ENCODE measurements at places on chromosomes 1 and 21.

DNA sequence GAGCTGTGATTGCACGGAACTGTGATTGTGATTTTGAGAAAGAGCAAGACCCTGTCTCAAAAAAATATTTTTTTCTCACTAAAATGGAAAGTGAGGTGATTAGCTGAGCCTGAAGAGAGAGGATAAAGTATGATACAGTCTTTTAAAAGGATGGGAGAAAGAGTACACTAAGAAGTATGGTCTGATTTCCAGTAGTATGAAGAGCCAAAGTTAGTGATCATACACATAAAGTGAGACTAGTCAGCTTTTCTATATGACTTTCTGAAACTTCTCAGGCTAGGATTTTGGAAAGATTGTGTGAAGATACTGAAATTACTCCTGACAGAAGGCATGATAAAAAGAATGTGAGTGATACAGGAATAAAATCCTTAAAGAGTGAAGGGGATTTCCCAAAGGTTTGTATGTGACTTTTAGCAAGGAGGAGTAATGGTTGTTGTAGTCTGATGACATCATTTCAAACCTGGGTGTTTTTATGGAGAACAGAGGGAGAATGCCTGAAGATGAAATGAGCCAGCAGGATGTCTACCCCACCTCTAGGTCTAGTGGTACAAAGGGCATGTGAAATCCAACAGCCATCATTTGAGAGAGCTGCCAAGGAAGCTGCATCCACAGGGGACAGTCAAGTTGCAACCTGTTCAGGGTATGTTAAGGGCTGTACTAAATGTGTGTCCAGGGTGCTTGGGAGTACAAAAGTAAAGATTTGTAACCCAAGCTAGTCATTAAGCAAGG is 157.7 kb downstream of the PIK3R3 start:
- DNase-seq = peak; percentile 2

DNA sequence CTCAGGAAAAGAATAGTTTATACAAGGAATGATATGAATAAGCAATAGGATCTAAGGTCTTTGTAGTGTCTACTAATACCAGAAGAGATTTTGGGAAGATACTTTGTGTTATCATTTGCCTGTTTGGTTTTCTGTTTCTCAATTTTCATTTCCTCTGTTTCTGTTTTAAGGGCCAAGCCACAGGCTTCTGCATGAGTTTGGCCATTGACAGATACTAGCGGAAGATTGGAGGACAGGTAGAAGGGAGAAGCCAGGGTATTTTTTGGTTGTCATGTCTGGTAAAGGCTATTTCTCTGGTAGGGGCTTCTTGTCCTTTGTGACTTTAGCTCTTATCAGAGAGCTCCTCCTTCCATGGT is 51.4 kb downstream of the HS2ST1 start:
- no peak for DNase-seq

GRCh38 chr1:55827350-55827749 is 612.2 kb upstream of the USP24 start:
- peak; percentile 98 for DNase-seq

DNA sequence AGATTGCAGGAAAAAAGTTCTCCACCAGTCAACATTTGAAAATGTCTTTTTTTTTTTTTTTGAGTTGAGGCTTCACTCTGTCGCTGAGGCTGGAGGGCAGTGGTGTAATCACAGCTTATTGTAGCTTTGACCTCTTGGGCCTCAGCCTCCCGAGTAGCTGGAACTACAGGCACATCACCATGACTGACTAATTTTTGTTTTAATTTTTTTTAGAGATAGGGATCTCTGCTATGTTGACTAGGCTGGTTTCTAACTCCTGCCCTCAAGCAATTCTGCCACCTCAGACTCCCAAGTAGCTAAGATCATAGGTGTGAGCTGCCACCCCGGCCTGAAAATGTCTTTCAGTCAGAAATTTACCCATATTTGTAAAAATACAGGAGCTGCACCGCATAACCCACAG is 30.6 kb upstream of the USP24 start:
- no peak for DNase-seq

GRCh38 chr1:209542585-209542984 is 40.9 kb upstream of the CAMK1G start:
- peak; percentile 34 for DNase-seq

DNA sequence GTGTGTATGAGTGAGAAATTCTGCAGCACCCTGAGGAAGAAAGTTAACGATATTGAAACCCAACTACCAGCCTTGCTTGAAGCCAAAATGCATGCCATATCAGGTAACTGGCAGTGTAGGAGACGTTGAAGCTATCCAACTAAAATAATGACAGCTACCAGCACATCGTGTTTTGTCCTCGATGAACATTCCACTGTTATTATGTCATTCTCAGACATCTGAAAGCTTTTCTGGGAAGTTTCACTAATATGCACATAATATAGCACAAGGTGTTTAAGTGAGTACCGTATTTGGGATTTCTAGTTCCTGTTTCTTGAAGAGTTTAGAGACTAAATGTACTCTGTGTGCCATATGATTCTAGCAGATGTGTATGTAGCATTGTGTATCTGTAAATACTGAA is 173.5 kb downstream of the DISC1 start:
- peak; percentile 18 for DNase-seq

- peak; percentile 92 for DNase-seq
Observed at GRCh38 chr1:234907940-234908405, 220.7 kb downstream of the TOMM20 start.
